ENCODE measurements at places on chromosomes 6 and 20.
A peak's percentile ranks its signal among the peaks of the same experiment; 100 is the strongest.

DNA sequence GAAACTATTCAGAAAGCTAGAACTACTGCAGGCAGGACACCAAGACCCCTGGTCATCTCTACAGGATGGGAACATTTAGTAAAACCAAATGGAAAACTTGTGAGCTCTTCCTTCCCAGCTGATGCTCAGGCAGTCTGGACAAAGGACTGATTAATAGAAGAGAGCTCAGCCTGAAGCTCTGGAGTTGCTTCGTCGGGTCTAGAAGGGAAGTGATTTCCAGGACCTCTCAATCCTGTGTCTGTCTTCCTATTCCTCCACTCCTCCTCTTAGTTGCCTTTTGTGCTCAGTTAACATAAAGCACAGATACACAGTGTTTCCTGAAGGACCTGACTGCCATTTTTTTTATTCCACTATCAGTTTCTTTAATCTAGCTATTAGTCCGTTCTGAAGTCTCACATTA, 54.2 kb downstream of the SLC35F1 start:
- DNase-seq: no peak

GRCh38 chr20:6070829-6071695, 17.2 kb upstream of the LRRN4 start:
- DNase-seq: no peak

DNA sequence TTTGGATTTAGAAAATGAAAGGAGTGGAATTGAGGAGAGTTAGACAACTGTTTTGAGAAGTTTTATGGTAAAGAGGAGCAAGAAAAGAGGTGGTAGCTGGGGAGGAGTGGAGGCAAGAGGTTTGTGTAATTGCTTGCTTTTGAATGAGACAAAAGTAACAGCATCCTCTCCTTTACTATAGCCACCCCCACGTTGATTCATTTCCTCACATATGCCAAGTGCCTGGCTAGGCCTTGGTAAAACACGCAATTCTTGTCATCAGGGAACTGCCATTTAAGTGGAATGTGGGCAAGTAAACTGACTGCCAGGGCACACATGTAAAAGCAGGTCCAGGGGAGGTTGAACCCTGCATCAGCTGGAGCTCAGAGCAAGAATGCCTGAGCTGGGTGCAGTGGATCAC, 4.1 kb downstream of the MTRES1 start:
- no peak for DNase-seq

DNA sequence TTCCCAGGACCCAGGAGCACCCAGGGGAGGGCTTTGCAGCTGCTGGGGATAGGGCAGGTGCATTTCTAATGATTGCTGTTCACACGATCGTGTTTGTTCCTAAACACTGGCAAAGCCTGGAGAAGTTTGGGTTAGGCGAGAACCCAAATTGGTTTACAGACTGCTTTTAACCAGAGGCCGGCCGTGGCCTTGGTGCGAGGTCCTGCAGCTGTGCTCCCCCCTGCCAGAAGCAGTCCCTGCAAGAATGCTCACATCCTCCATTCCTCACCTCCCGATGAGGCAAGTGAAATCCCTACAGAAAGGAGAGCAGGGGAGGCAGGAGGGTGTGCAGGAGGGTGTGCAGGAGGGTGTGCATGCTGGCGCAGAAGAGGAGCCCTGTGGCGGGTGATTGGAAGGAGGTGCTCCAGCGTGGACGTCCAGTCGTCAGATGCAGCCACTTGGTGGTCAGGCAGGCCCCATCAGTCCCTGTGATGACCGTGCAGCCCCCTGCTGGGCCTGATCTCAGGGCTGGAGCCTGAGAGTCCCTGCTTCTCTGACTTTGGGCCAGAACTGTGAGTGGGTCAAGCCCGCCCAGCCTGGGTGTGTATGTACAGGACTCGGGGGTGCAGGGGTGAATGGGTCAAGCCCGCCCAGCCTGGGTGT, 55.7 kb upstream of the FRMD1 start:
- DNase-seq: no peak

GRCh38 chr6:27556406-27556805, 83.5 kb upstream of the ZNF184 start:
- DNase-seq: no peak

DNA sequence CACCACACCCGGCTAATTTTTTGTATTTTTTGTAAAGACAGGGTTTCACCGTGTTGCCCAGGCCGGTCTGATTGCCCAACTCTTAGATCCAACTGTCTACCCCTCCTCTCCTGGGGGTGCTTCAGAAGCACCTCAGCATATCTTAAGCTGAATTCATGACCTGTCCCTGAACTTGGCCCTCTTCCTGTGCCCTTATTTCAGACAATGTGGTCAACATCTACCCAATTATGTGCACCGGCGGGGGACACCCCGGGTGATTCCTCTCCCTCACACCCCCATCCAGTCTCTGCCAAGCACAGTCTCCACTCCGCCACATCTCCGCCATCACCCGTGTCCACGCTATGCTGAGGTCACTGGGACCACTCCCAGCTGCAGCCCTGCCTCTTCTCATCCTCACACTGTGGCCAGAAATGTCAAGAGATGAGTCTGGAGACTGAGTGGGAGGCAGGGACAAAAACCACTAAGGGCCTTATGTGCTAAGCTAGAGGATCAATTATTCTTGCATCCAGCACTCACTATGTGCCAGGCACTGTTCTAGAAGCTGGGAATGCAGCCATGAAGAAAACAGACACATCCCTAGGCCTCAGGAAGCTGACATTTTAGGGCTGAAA, 111.9 kb downstream of the ARMC2 start:
- DNase-seq: no peak

GRCh38 chr6:125945378-125946141, 11.0 kb upstream of the HINT3 start:
- no peak for DNase-seq

- no peak for DNase-seq
Measured at GRCh38 chr20:57570145-57570850, 9.4 kb downstream of the PCK1 start.

DNA sequence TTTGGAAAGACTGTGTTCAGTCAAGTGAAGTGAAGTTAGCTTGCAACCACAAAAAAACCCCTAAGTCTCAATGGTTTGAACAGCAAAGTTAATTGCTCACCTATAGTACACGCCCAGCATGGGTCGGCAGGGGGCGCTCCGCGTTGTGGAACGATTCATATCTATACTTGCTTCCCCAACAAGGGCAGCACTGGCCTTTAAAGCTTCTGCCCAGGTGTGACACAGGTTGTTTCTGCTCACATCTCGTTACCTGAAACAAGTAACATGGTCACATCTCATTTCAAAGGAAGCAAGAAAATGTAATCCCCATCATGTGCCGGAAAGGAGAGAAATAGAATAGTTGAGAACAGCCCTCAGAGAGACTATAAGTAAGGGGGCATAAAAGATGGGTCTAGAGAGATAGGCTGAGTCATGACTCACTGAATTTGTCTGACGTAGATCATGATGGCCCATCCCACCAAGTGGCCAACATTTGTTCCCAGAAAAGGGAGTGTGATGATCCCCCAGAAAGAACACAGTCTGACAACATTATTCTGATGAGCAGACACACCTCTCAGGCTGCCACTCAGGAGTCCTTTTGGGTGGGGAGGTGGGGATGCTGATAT, 29.0 kb downstream of the HNF4A start:
- peak; percentile 75 for DNase-seq

DNA sequence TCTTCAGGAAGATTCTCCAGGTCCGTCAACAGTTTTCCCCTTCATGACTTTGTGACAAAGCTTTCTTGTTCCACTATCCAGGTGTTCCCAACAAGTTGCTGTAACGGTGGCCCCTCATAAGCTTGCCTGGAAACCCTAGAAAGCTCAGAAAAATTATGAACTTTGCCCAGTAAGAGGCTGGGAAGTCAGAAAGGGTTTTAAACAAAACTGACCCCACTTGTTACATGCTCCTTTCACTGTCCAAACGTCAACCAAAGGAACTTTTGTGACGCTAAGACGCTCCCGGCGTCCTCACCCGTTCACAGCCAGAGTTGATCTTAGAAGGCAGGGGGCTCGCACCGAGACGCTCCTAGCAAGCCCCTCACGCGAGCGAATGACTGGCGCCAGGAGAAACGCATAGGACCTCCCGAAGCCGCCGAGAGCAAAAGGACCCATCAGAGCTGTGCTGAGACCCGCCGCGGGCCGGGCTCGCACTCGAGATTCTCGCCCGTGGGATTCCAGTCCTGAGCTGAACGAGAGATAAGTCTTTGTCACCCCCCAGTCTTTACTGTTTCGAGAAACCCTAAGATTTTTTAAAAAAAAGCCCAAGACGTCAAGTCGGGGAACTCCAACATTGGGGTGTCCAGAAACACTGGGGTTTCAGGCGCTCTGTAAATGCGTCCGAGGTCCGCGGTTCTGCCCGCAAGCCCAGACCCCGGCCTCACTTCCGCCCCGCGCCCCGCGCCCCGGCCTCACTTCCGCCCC, 544 bp upstream of the ACAT2 start:
- DNase-seq: no peak

- no peak for DNase-seq
Measured at GRCh38 chr6:74071214-74071613, 375.2 kb downstream of the CD109 start.

- no peak for DNase-seq
Measured at GRCh38 chr6:54586251-54586650, 260.3 kb upstream of the FAM83B start.

- DNase-seq: no peak
Measured at GRCh38 chr6:81816380-81816779, 63.9 kb upstream of the TENT5A start.

GRCh38 chr20:56664796-56665195, 35.7 kb downstream of the TFAP2C start:
- no peak for DNase-seq

GRCh38 chr6:16505711-16506357, 255.4 kb downstream of the ATXN1 start:
- no peak for DNase-seq

DNA sequence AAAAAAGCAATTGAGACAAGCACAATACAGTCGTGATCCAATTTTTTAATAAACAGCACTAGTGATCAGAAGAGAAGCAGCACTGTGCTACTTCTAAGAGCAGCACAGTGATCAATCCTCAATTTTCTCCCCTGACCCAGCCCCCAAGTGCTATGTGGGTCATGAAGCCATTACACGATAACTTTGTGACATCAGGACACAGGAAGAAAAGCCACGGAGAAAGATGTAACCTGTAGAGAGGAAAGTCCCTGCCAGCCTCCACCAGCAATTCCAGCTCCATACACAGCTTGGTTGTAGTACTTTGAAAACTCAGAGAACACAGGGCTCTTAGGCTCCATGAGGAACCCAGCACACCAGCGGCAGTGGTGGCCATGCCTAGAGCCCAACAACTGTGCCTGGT, 45.3 kb upstream of the MYB start:
- no peak for DNase-seq

GRCh38 chr6:168244961-168245551, 74.5 kb downstream of the DACT2 start:
- DNase-seq: no peak

GRCh38 chr6:83086751-83087150, 19.3 kb downstream of the DOP1A start:
- no peak for DNase-seq

- no peak for DNase-seq
Measured at GRCh38 chr6:118597636-118598035, 49.5 kb downstream of the PLN start.

DNA sequence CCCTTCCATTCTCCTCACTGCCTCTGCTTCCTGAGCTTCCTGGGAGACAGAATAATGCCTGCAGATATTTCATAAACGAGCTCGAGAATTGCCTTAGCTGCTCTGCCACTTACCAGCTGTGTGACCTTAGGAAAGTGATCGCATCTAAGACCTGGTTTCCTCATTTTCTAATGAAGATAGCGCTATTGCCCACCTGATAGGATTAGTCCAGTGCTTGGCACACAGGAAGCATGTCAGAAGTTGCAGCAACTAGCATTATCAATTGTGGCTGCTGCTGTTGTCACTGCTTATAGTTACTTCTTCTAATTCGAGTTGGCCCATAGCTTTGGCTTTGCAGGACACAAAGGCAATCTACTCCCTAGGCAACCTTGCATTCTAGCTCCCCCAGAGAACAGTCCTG, 305.5 kb upstream of the SGK1 start:
- no peak for DNase-seq

DNA sequence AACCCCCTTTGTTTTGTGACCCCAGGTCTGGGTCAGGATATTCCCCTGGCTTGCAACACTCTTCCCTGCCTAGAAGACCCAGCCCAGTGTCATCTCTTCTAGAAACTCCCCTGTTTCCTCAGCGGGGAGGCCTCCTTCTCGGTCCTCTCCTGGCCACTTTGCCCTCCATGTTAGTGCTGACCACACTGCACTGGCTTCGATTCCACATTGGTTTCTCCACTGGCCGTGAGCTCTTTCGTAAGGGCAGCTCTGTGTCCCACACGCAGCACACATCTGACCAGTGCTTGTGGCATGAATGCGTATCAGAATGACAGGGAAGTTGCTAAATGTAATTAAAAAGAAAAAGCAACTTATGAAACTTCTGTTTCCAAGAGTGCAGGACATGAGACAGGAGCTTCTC, 49.4 kb upstream of the FNDC1 start:
- DNase-seq: no peak

GRCh38 chr6:159616456-159616855, 76.6 kb downstream of the SOD2 start:
- no peak for DNase-seq

- no peak for DNase-seq
Measured at GRCh38 chr20:52426856-52427255, 235.3 kb upstream of the ZFP64 start.

GRCh38 chr6:56505512-56506260, 137.0 kb downstream of the DST start:
- DNase-seq: no peak

DNA sequence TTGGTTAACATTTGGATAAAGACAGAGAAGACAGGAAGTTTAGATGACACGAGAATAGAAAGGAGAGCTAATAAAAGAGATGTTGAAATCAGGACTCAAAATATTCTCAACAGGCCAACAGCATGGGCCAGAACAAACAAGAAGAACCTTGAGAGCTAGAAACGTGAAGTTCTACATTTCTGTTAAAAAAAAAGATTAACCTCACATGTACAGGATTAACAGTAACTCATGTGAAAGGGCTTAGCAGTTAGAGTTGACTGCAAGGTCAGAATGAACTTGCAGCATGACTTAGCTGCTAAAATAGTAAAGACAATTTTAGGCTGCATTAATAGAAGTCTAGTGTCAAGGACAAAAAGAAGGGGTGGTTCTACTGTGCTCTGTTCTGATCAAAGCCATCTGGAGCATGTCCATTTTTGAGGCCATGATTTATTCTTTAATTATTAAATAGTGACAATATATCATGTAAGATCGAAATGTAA, 331.1 kb upstream of the HSF2 start:
- no peak for DNase-seq

GRCh38 chr6:12921467-12921866, 204.9 kb downstream of the PHACTR1 start:
- DNase-seq: no peak

GRCh38 chr6:158789115-158789917, 29.9 kb downstream of the EZR start:
- peak; percentile 35 for DNase-seq

- no peak for DNase-seq
Measured at GRCh38 chr6:52164319-52165094, 21.7 kb upstream of the IL17A start.

DNA sequence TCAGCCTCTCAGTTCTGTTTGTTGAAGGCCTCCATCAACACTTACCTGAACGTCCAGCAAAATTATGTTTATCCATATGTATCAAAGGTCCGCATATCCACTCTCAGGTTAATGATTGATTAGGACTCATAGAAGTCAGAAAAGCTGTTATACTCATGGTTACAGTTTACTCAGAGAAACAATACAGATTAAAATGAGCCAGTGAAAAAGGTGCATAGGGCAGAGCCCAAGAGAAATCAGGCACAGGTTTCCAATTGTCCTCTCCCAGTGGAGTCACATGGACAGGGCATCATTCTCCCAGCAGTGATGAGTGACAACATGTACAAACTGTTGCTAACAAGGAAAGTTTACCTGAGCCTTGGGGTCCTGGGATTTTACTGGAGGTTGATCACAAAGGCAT, 36.2 kb downstream of the THEMIS start:
- DNase-seq: no peak
